ENCODE measurements at places on chromosomes 5 and 9. TPM values are rescaled to one million over a fixed set of nuclear protein-coding genes. Genes with fewer than 3 reads are reported as not detected.

GRCh38 chr5:179530069-179530998, 20.0 kb upstream of the RUFY1 start:
- DNase-seq: peak; percentile 67

DNA sequence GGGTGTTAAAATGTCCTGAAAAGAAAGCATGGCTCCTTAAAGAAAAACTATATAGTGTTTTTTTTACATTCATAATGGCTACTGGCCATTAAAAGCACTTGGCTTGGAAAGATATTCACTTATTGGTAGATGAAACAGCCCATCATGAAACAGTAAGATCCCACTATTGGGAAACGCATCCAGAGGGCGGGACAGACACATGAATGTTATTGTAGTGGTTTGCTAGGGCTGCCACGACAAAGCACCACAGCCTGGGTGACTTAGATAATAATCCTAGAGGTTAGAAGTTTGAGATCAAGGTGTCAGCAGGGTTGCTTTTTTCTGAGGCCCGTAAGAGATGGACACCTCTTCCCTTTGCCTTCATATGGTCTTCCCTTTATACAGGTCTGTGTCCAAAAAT, 139.4 kb upstream of the ANKH start:
- DNase-seq: no peak

DNA sequence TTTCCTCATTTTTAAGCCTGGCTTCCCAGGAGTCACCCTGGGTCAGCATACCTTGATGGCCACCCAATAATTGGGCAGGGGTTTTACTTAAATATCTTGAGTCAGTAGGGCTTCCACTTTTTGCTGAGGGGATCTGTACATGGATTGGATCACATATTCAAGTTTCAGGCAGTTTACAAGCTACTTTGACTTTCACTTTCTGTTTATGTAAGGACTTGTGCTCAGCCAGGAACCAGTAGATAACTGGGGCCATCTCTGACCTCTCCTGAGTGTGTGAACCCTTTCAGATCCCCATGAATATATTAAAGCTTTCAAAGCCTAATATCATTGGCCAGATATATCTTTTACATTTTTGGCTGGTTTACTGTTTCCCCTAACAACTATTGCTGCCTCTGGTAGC, 45.1 kb downstream of the SLCO6A1 start:
- DNase-seq: no peak

DNA sequence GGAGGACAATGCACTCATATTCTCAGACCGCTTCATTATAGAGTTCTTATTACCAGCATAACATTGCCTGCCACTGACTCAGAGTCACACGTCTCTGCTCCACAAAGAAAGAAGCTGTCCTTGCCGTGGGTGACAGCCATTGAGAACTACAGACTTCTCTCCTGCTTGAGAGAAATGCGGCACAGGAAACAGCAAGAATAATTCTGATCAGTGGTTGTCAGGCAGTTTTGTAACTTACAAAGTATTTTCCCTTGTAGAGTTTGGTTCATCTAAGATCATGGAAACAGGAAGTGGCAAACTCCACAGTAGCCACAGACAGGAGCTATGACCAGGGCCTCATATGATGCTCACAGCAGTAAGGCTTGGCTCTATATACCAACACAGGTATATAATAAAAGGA, 47.0 kb downstream of the KCNV2 start:
- no peak for DNase-seq

DNA sequence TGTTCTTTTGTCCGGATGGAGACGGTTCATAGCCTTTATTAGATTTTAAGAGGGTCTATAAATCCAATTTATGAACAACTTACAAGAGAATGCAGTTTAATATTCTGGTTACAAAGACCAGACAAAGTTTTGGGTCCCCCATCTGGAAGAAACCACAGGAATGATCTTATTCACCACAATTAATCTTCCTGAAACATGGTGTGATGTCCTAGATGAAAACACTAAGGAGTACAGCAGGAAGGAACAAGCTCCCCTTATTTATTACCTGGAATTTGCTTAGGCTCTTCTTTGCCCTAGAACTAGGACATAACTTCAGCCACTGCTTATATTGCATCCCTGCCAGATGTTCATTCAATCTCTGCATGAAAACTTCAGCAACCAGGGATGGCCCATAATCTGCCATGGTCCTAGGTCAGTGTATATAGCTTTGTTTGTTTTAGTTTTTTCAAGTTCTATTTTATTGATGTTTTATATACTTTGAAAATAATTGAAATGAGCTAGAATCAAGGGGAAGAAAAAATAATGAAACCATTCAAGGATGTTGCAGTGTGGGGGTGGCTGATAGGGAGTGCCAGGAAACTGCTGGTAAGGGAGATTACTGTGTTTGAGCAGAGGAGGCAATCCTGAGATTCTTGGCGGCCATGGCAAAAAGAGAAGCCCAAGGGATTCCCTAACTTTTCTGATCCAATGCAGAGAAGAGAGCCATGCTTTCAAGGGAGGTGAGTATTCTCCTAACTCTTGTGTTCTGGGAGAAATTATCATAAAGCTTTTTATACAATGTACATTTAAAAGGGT, 16.8 kb downstream of the TXNDC8 start:
- DNase-seq: no peak

DNA sequence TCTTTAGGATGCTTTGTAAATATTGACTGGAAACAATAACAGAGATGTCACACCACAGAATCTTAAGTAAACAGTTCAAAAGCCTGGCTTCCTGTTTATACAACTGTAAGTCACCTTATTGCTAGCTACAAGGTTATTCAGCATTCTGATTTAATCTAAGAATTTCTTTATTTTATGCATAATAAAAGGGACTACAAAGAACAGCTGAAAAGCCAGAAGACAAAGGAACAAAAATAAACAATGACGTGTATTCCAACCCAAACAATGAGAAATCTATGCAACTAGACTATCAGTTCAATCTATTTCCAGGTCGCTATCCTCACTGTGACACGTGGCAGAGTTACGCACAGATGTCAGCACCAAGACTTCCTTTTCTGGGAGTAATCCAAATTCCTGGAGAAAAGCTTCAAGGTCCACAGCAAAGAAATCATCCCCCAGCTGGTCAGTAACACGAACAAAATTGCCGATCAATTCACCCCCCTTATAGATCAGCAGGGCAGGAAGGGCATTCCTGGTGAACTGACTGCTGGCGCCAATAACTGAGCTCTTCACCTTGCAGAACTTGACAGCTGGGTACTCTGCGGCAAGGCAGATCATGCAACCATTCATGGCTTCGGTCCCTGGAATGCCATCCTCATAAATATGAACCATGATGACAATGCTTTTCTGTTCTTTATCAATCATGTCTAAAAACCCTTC, 8.4 kb downstream of the PDCL start:
- no peak for DNase-seq

GRCh38 chr9:105385381-105385985, 62.4 kb upstream of the FSD1L start:
- DNase-seq: peak; percentile 54

DNA sequence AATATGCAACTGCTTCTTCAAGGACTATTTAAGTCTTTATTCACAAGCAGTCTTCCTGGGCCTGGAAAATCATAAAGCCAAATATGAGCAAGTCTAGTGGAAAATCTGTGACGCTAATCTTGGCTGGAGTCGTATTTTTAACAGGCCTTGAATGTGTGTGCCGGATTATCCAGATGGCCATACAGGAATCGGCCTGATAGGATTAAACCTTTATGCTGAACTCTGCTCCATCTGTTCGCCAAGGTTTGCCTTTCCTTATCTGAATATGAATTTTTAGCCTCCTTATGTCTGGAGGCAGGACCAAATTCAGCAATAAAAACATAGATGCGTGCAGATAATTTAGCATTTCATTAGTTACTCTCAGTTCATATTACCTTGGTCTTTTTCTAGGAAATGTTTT, 294.5 kb downstream of the EBF1 start:
- DNase-seq: no peak

- DNase-seq: peak; percentile 31
Observed at GRCh38 chr5:179816796-179817469, 3.8 kb upstream of the SQSTM1 start.

- no peak for DNase-seq
Observed at GRCh38 chr5:19536387-19536786, 451.6 kb downstream of the CDH18 start.

DNA sequence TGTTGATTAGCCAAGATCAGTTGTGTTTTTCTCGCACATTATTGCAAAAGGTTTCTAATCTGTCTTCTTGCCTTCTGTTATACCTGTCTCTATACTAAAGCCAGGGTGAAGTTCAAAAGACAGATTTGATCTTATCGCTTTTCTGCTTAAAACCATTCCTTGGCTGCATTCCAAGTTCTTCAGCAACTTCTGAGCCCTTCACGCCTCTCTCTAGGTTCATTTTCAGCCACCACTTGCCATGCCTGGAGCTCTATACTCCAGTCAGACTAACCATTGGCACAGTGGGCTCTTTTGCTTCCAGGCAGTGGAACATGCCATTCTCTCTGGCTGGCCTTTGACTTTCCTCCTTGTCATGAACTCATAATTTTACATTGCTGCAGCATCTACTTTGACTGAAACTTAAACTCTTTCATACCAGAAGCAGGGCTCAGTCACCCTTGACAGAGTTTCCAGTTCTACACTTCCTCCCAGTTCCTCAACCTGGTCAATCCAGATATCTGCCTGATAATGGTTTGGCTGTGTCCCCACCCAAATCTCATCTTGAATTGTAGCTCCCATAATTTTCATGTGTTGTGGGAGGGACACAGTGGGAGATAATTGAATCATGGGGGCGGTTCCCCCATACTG, 114.4 kb downstream of the SLC12A2 start:
- DNase-seq: no peak

DNA sequence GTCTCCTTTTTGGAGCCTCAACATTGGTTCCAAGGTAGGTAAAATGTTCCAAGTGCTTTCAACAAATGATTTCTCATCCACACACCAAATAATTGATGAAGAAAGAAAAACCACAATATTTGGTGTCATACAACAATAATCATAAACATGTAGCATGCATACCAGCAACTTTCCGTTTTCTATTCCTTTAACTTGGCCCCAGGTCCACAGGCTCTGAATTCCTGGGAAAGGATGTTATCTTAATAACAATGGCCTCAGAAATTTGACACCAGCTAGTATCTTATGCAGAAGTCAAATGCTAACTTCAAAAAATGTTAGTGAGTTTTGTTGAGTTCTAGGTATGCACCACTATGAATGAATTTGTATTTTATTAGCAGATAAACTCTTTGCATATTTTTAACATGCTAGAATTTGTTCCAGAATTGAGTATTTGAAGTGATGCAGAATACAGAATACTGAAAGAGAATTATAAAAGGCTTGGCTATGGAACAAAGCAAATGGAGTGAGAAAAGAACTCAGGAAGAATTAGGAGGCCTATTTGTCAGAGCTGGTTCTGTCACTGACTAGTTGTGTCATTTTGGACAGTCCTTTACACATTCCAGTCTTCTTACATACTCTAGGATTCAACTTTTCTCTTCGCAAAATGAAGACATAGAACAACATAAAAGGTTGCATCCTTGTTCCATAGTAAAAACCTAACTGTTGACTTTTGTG, 435.3 kb upstream of the TNC start:
- no peak for DNase-seq

DNA sequence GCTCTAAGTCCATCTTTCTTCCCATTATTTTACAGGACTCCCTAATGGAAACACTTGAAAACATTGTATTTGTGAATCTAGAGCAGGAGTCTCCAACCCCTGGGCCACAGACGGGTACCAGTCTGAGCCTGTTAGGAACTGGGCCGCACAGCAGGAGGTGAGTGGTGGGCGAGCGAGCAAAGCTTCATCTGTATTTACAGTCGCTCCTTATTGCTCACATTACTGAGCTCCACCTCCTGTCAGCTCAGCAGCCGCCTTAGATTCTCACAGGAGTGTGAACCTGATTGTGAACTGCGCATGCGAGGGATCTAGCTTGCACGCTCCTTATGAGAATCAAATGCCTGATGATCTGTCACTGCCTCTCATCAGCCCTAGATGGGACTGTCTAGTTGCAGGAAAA, 111.0 kb downstream of the MED27 start:
- no peak for DNase-seq

GRCh38 chr5:87302061-87302460, 34.4 kb downstream of the RASA1 start:
- no peak for DNase-seq

DNA sequence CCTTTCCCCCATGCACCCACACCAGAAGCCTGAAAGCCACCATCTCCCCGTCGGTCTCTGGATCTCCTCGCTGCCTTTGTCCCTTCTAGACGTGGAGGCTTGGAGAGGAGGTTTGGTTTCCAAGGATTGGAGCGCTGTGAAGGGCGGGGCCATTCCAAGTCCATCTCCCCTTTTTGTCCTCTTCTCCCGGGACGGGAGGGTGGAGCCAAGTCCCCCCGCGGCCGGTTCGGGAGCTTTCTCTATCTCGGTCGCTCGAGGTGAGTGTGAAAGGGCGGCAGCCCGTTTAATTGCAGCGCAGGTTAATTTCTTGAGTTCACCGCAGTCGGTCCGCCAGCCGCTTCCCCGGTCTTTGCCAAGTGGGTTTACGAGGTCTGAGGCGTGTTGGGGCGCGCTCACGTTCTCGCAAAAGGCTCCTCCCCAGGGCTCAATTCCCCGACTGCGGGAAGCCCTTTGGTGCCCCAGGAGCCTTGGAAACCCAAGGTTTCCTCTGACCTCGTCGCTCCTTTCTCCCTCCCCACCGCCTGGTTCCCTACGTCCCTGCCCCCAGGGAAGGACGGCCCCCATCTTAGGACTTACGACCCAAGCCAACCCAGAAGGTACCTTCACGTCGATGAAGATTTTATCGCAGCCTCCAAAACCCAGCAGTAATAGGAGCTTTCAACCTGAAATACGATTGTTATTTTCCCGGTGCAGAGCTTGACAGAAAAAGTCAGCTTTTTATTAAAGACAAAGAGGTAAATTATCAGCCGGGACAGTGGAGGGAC, 2.8 kb upstream of the ZNF462 start:
- DNase-seq: peak; percentile 51

FOXD4 gene
- not detected for total RNA-seq

PGM5 gene
- 275 TPM for total RNA-seq

MUSK gene
- total RNA-seq: not detected

GCNT1 gene
- 2.3 TPM for total RNA-seq

C5orf46 gene
- total RNA-seq: not detected

CAMK2A gene
- 23.7 TPM for total RNA-seq

PCDHGA4 gene
- 7.7 TPM for total RNA-seq

OMD gene
- total RNA-seq: 9.0 TPM

CD180 gene
- 0.59 TPM for total RNA-seq

GPX8 gene
- 32.6 TPM for total RNA-seq

GABRA6 gene
- total RNA-seq: not detected

PCYOX1L gene
- total RNA-seq: 4.4 TPM

All from uterus (tissue), 4 donors.